ENCODE measurements at places on chromosomes 12 and 14.

DNA sequence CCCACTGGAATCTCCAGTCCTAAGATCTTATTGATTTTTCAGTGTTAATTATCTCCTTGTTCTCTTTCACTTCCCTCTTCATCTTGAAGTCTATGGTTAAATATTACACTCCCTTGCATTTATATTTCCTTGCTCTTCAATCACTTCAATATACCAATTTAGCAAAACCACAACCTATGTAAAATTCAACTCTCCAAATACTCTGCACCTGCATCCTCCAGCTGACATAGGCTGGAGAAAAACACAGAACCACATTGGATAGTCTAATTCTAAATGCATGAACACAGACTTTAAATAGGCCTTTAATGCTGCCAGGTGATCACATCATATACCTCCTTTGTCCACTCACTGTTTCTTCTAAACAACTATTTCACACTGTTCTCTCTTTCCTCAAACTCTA lies 253.8 kb upstream of the GARIN6 start:
- no peak for DNase-seq

DNA sequence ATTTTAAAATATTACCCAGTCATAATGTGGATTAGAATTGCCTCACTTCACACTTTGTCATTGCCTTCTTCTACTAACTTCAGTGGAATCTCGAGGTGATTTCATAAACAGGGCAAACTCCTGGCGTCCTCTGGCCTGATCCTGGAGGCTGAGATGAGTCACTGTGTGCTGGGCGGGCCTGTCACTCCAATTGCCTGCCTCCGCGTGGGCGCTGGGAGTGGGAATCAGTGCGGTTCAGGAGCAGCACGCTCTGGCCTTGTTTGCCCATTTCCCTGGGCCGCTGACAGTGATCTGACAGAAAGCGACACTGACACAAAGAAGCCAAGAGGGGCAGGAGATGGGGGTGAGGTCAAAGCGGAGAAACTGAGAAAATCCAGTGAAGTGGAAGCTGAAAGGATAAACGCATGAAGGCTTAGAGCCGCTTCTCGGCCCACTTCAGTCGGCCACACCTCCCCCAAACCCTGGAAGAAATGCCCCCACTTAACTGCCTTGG lies 29.7 kb downstream of the LGR5 start:
- DNase-seq, result peak; percentile 40

DNA sequence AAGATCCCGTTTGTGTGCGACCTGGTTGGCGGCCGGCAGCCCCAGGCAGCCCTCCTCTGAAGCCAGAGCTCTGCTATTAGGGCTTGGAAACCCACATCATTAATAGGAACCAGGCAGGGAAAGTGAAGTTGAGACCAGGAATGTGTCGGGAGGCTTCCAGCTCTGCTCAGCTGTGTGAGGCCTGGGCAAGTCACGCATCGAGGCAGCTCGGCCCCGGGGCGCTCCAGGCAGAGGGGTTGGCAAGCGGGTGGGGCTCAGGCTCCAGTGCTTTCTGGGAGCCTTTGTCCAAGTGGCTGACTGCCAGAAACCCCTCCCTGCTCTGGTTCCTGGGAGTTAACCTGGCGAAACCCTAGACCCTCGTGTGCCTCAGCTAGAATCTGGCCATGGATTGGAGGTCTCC lies 1151.7 kb downstream of the VRK1 start:
- no peak for DNase-seq

- DNase-seq, result no peak
These were observed 18.0 kb upstream of the LDHB start for GRCh38 chr12:21675641-21676040.

- no peak for DNase-seq
These were observed 16.6 kb downstream of the SSTR1 start for GRCh38 chr14:38224338-38224737.

DNA sequence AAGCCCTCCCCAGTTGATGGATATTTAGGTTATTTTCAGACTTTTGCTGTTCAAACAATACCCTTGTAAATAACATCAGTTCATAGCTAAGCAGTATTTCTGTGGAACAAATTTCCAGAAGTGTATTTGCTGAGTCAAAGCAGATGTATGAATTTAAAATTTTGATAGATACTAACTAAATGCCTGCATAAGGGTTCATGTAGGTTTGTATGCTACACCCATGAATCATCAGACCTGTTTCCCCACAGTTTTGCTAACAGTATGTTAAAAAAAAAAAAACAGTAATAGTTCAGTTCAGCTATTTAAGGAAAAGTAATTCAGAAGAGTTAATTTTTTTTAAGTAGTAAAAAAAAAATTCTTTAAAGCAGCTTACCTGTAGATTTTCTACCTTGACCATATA lies 236.1 kb upstream of the DIO2 start:
- DNase-seq, result peak; percentile 43

DNA sequence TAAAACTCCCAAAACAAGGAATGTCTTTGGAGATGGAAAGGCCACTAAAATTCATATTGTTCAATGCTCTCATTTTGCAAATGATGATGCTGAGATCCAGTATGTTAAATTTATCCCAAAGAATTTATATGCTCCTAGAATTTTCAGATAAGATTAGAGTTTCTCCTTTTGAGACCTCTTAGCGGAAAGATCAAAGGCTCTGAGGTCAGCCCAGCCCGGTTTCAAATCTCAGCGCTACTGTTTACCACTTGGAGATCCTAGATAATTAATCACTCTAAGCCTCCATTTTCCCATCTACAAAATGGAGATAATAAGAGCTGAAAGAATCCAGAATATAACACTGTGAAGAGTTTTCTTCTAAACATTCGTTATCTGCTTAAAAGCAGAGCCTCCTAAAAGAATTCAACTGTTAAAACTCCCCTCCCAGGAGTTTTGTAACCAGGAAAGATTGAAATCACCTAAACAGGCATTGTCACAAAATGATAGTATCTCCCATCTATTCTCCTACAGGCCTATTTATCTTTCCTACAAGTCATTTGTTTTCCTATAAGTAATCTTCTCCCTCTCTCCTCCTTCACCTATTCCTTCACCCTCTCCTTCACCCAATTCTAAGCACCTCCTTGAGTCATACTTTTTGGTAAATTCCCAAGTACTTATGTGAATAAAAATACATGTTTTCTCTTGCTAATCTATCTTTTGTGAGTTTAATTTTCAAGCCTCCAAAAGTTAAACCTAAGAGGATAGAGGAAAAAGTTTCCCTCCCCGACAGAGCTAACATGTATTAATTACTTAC lies 16.7 kb downstream of the DUSP6 start:
- DNase-seq, result no peak

- no peak for DNase-seq
These were observed 6.0 kb downstream of the DCTN2 start for GRCh38 chr12:57541001-57541400.

All from choroid plexus epithelial cell (primary cell).